ENCODE measurements at places on chromosomes 12 and 14. TPM values are rescaled to one million over a fixed set of nuclear protein-coding genes. Genes with fewer than 3 reads are reported as not detected.

Gene C12orf60
- total RNA-seq = 1.1 TPM

- no peak for DNase-seq
Observed at GRCh38 chr12:109618082-109618481, 44.5 kb downstream of the MVK start.

DNA sequence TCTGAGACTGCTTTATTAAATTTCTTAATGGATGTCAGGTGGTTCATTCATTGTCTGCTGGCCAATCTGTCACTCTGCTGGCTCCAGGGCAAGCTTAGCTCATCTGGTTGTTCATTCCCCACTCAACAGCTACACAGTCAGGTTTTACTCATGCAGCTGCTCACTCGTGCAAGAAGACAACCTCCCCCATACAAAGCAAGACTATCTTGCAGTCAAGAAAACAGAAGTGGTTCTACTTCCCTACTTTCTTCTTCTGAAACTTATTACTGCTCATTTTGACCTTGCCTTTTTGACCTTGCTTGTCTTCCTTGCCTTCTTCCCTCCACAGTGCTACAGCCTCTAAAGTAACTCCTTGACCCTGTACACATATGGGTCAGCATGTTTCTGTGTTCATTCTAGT, 277.9 kb downstream of the SSPN start:
- DNase-seq = peak; percentile 37

- DNase-seq = no peak
Observed at GRCh38 chr14:35384455-35385041, 20.0 kb downstream of the NFKBIA start.

- no peak for DNase-seq
Observed at GRCh38 chr14:95182379-95182778, 25.1 kb upstream of the DICER1 start.

DNA sequence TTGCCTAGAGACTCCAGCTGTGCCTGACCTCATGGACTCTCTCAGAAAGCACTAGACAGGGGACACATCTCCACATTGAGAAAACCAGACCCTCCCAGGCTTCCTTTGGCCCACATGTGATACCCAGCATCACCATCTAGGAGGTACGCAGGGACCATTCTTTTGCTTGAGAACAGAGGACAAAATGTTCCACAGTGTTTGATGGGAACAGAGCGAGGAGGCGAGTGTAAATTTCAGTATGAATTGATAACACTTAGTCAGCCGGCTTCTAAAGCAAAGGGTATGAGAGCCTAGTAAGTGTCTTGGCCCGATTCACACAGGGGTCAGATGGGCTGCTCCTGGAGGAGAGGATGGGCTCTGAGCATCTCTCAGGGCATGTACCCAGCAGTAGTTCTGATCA, 1052.4 kb downstream of the BCL11B start:
- no peak for DNase-seq
